Lower lobe of right lung (tissue), 2 donors: ENCODE measurements at places on chromosomes 3 and 15.

DNA sequence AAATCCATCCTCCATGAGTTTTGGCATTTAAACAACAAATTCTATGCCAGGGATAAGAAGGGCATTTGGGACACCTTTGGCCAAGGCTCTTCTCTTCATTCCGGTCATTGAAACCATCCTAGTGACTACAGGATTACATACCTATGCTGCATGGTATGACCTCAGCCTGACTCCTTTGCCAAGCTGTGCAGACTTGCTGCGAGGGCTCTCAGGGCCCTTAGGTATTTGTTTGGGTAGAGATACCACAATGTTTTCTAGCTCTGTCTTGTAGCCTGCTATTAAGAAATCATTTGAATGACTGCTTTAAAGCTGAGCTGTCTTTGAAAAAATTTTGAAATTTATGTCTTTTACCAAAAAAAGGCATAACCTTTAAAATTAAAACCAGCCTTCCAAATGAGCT lies 749.8 kb upstream of the SGO1 start:
- DNase-seq, result no peak

DNA sequence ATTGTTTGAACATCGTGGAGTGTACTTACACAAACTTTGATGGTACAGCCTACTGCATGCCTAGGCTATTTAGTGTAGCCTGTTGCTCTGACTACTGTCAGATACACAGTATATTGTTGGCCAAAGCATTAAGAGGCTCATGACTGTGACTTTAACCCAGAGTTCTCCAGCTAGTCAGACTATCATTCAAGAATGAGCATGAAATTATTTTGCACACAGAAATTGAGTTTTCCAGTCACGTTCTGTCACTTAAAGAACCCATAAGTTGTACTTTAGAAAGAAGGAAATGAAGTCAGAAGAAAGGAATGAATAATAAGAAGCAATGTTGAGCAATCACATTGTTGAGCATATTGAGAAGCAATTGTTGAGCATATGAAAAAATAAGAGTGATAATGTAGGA lies 37.6 kb upstream of the SLC22A13 start:
- no peak for DNase-seq

DNA sequence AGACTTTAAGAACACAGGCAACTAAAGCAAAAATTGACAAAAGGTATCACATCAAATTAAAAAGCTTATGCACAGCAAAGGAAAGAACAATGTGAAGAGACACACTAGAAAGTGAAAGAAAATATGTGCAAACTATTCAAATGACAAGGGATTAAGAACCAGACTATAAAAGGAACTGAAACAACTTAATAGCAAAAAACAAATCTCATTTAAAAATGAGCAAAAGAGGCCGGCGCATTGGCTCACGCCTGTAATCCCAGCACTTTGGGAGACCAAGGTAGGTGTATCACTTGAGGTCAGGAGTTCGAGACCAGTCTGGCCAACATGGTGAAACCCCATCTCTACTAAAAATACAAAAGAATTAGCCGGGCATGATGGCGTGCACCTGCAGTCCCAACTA lies 14.4 kb downstream of the NGLY1 start:
- no peak for DNase-seq

- DNase-seq, result no peak
Observed at GRCh38 chr3:35670408-35670965, 31.2 kb downstream of the ARPP21 start.

DNA sequence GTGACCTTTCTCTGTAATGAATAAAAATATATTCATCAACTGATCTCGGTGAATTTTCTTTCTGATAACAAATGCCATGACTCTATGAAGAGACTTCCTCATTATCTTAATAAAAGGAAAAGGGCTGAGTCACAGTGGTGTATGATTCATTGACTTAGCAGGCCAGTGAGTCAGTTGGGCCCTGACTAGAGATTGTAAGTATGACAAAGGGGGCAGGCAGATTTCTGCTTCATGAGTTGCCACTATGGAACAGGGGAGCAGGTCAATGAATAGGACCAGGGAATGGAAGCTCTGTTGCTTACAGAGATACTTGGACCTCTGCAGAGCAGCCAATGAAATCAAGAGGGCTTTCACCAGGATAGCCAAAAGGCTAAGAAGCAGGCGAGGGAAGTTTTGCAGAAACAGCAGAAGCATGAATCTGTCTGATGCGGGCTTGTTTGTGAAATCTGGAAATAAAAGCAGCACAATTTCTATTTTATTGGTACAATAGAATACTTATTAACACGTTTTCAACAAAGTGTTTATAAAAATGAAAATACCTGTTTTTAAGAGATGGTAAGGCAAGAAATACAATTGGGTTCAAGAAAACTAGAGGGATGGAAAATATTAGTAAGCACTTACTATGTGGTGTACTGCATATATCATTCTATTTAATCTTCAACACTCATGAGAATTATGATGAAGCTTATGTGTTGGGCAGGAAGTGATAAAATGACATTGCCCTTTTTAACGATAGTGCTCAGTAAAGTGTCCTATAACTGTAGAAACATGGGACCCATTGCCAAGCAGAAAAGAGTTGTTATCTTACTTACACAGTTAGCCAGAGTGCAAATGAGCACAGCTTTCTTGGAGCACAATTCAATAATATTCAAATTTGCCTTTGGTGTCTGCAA lies 169.8 kb upstream of the MYRIP start:
- no peak for DNase-seq
